Activated CD8-positive, alpha-beta T cell treated with anti-CD3 and anti-CD28 coated beads for 36 hours (primary cell): ENCODE measurements at places on chromosomes 7 and 10. TPM values are rescaled to one million over a fixed set of nuclear protein-coding genes. Genes with fewer than 3 reads are reported as not detected.

DNA sequence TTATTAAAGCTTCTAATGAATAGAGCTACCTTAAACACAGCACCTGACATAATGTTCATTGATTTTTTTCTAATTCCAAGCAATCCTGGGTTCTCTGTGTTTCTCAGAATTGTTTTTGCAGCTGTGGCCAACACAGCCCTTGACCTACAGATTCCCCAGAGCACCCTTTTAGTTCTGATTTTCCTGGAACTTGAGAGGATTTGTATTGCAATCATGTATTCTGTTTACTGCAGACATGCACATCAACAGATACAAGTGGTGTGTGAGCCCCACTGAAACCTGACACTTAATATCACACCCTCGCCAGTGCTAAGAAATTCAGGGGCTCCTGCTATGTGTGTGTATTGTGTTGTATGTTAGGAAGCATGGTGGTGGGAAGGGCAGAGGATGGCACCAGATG is 344.2 kb upstream of the POM121L12 start:
- DNase-seq: no peak

DNA sequence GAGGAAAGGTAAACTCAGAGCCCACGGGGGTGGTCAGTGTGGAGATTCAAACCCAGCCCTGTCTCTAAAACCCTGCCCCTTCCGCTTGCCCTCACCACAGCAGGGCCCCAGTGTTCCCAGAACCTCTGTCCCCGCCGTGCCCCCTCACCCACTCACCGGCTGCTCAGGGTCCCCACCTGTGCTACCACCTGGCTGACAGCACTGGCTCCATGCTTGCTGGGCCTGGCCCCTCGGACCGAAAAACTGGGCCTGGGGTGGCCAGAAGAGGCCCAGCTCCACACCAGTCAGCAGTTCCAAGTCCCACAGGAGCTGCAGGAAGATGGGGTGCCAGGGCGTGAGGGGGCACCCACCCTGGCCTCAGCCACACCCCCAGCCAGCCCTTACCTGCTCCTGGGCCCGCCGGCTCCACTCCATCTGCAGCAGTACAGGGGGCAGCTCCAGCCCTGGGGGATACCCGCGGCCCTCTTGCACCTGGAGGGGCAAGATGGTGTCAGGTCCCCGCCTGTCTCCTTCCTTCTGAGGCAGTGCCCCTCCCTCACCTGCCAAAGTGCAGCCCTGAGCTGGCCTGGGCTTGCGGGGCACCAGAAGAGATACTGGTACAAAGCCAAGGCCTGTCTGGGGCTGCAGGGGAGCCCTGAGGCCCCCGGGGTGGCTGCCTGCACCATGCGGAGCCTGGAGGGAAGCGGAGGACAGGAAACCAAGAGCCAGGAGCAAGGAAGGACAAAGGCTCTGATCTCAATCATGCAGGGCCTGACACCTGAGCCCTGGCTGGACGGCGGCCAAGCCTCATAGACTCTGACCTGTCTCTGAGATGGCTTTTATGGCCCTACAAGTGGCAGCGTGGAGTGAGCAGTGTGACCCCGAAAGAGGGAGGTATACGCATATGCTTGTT is 11.7 kb downstream of the ATP6V1F start:
- no peak for DNase-seq

Gene CACNB2
- total RNA-seq: not detected

DNA sequence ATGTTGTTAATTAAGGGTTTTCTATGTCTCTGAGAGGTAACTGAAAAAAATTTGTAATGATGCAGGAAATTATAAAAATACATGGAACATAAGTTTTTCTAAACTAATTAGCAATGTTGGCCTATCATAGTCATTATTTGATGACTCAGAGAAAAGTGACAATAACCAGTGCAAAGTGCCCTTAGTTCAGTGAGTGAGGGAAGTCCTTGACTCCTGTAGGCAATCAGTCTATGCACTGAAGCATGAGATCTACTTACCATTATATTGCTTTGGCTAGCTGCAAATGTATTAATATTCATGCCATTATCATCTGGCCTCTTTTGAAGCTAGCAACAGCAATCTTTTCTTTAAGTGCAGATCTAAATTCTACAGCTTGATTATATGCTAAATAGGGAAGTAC is 40.6 kb downstream of the CCDC172 start:
- DNase-seq: no peak

- no peak for DNase-seq
These were observed 4.2 kb upstream of the OPN4 start for GRCh38 chr10:86650151-86650550.

GRCh38 chr10:34161777-34162370 is 653.2 kb downstream of the PARD3 start:
- no peak for DNase-seq

DNA sequence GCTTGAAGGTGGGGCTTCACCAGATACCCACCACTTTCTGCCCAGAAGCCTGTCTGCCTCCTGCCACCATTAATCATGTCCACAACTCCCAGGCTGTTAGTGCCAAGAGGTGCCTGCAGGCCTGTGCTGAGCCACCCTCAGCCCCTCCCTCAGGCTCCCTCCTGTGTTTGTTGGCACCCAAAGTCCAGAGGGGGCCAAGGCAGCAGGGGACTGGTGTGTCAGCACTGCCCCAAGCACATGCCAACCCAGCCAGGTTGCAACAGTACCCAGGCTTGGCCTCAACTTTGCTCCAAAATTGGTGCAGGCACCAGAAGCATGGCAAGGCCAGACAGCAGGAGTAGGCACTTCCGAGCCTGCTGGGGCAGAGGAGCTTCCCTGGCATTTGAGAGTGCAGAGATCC is 111.3 kb downstream of the HPSE2 start:
- DNase-seq: no peak

GRCh38 chr7:120833546-120833945 is 24.4 kb downstream of the TSPAN12 start:
- DNase-seq: no peak

DNA sequence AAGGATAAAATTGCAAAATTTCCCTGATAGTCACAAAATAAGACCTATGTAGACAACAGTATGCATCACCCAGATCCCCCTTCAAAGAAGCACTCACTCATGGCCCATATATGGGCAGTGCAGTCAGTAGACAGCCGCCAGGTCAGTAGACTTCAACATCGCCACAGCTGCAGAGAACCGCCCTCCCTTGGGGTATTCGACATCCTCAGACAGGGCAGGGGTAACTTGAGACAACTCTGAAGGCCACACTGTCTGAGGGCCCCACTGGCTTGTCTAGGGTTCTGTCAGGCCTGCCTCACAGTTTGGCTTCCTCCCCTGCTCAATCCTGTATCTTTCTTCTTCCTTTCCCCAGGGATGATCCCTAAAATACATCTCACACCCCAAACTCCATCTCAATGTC is 172.3 kb downstream of the IMMP2L start:
- DNase-seq: no peak

- DNase-seq: peak; percentile 55
These were observed 10.5 kb downstream of the LSM5 start for GRCh38 chr7:32479574-32480200.

DNA sequence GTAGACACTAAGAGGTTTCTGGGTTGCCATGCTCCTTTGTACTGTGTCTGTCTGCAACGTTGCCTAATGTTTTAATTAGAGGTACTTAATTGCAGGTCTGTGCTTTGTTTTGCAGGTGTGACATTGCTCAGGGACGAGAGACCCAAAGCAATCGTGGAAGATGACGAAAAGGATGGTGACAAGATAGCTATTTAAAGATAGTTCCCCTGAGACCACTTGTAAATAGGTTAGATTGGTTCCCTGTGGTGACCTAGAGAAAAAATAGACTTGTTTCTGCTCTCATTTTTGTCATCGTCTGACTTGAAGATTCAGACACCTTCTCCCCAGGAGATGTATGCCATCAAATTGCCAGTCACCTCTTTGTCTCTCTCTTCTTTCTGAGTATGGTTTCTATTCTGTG is 20.1 kb downstream of the PPP1R17 start:
- DNase-seq: no peak

- DNase-seq: no peak
These were observed 13.5 kb downstream of the PLEKHA8 start for GRCh38 chr7:30041526-30042269.

- no peak for DNase-seq
These were observed 65.6 kb downstream of the ZNF503 start for GRCh38 chr10:75335983-75336382.

Gene ZFAND4
- 13.5 TPM for total RNA-seq

DNA sequence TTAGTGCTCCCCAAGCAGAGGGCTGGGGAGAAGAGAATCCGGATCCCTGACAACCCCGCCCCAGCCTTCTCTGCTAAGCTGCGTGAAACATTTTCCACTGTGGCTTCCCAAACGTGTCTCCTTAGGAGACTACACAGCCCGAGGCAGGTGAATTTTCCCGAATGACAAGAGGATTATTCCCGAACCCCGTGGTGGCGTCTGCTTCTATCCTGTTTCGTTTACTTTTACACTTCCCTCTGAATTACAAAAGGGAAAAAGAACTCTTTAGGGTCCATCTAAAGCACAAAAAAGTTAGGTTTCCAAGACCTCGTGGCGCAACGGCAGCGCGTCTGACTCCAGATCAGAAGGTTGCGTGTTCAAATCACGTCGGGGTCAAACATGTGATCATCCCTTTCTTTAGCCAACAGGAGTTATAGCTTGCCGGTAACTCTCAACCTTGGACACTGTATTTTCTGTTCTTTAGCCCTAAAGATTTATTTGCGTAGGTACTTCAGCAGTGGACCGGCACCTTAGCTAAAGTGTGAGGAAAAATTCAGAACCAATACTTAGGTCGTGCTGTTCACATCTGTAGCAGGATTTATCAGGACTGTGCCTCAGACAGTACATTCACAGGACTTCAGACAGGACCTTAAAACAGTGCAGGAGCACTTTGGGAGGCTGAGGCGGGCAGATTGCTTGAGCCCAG is 3.2 kb upstream of the ZNF789 start:
- DNase-seq: no peak

DNA sequence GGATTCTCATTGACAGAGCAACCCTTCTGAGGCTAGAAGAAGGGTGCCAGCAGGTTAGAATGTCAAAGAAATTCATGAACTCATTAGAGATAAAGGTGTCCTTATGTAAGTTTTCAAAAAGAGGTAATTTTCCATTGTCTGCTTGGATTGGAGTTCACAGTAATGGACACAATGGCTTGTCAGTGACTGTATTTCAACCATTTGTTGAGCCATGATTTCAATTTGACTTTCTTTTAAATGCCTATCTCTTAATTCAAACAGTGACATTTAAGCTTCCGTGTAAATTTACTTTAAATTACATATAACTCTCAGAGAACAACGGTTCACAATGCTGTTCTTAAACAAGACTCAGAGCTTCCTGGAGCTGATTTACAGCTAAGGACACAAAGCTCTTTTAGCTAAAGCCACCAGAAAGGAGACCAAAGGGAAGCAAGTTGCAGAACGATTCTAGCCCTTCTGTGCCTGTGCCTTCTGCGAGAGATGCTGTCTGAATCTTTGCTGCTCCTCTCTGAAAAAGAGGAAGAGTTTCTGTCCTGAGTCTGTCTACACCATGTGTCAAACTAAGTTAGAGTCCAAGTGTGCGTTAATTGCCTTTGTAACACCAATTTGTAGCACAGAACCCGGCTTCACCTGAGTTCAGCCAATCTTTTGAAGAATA is 42.2 kb upstream of the PFKP start:
- DNase-seq: no peak

DNA sequence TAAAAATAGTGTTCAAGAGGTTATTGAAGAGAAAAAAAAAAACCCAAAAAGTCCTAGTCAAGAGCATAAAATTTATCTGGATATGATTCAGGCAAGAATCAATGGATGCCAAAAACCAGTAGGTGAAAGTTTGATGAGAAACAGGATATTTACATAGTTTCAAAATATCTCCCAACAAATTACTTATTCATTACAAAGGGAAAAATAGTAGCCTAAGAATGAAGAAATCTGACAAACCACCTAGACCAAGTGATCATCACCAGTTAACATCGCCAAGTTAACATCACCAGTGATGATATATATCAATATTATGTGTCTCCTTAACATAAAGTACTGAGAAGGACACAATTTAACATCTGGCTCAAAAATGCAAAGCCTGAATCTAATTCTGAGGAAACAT is 85.2 kb downstream of the RNLS start:
- DNase-seq: no peak

Gene PRKG1
- not detected for total RNA-seq

GRCh38 chr10:79387466-79387973 is 40.3 kb downstream of the PPIF start:
- DNase-seq: no peak

Gene HACD1
- 2.8 TPM for total RNA-seq

DNA sequence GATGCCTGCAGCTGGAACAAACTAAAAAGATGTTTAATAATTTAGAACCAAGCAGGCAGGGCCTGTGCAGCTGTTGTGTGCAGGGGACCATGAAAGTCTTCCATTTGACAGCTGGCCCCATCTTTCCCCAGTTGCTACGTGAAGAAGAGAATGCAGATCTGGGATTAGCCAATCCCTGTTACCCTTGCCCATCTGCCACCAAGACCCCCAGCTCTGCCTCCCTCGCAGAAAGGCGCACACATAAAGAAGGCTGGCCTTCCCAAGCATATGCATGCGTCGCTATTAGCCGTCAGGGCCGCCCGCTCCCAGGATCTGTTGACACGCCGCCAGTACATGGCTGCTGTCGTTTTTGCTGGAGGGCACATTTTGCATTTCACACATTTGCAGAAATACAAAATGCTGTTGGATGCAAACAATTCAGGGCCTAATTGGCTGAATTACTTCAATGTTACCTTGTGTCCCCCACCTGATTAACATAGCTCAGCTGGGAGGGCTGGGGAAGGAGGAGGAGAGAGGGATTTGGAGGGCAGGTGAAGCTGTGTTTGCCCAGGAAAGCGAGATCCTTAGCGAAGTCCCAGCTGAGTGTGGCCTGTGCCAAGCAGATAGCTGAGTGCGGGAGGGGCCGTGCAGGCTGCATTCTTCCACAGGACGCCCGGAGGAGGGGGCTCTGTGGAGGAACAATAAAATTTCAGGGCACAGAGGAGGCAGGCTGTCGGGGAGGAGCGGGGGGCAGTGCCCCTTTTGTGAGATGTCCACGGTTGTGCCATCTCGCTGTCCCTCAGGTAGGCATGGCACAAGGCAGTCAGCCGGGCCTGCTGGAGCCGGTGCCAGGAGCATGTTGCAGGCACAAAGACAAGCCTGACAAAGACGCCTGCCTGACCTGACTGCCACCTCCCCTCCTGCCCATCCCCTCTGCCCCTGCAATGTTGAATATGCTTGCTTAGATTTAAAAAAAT is 443.0 kb upstream of the MKI67 start:
- DNase-seq: no peak

Gene ACSM6
- not detected for total RNA-seq

Gene CYP2W1
- not detected for total RNA-seq

DNA sequence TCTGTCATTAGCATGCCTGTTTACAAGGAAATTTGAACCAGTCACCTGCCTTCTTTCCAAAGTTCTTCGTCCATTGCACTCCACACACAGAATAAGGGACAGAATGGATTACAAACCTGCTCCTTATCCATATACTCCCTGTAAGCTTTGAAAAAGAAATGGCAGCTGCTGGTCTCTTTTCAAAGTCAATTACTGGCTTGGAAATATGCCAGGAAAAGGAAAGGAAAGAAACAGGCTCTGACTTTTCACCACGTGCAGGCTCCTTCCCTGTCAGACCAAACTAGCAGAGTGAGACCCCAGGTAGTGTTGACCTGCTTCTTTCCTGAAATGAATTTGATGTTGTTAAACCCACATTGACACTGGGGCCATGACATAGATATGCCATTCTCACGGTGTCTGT is 84.5 kb downstream of the LHFPL3 start:
- DNase-seq: no peak

- no peak for DNase-seq
These were observed 272.8 kb downstream of the ELFN1 start for GRCh38 chr7:1942941-1943289.

- DNase-seq: no peak
These were observed 44.7 kb downstream of the IMMP2L start for GRCh38 chr7:111517549-111517951.
